Activated CD8-positive, alpha-beta memory T cell treated with anti-CD3 and anti-CD28 coated beads for 1 hour (primary cell): ENCODE measurements at places on chromosomes 5 and 9.

DNA sequence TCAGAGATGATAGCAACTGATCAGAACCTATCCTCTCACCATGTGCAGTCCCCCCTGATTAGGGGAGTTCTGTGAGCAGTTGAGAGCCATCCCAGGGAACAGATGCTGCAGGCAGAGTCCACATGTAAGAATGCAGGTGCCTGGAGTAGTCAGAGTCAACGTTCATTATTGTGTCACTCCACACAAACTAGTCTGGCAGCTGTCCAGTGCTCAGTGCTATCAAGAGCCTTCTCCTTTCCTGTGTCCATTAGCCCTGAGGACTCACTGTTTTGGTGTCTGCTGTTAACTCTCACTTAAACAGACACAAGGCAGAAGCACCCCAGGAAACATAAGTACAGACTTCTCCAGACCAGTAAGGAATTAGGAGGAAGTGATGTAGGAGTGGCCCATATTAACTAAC, 2.5 kb downstream of the SH3TC2 start:
- no peak for DNase-seq

- DNase-seq: no peak
These were observed 8.9 kb downstream of the SLC9A3 start for GRCh38 chr5:515273-515836.

- no peak for DNase-seq
These were observed 32.9 kb downstream of the PFDN1 start for GRCh38 chr5:140270008-140270407.

DNA sequence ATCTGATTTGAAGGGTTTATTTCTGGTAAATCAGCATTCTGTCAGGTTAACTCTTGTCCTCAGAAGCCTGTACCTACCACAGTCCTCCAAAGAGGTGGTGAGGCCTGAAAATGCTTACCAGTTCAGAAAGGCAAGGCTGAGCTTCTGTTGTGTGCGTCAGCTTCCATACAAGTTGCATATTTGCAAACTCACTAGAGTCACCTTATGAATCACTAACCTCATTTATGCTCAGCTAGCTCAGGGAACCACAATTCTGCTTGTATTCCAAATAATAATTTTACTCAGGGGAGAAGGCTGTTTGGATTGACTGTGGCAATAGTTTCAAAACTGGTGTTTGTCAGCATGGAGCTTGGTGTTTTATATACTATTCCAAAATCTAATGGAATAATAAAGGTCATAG, 355.1 kb upstream of the RFX3 start:
- DNase-seq: no peak

DNA sequence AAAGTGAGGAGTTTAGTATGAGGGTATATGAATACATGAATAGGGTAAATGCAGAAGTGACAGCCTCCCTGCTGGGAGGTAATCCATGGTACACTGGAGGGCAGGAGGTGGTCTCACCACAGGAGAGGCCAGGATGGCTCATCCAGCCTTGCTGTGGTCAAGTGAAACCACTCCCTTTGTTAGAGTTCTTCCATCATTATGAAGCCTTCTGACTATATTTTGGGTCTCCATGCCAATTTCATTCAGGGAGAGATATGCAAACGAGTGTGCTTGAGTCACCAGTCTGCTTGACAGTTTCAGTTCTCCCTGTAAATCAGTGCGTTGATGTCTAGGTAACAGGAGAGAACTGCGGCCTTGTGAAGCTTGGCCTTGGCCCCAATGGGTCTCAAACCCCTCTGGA, 16.4 kb downstream of the PPP3R2 start:
- no peak for DNase-seq

- DNase-seq: no peak
These were observed 21.6 kb downstream of the DAB2IP start for GRCh38 chr9:121672986-121673385.

GRCh38 chr9:8229226-8229625, 429.6 kb upstream of the DMAC1 start:
- no peak for DNase-seq

- DNase-seq: no peak
These were observed 204.4 kb downstream of the EFNA5 start for GRCh38 chr5:107466233-107466769.

- DNase-seq: no peak
These were observed 2.0 kb upstream of the RXFP3 start for GRCh38 chr5:33934176-33934575.

DNA sequence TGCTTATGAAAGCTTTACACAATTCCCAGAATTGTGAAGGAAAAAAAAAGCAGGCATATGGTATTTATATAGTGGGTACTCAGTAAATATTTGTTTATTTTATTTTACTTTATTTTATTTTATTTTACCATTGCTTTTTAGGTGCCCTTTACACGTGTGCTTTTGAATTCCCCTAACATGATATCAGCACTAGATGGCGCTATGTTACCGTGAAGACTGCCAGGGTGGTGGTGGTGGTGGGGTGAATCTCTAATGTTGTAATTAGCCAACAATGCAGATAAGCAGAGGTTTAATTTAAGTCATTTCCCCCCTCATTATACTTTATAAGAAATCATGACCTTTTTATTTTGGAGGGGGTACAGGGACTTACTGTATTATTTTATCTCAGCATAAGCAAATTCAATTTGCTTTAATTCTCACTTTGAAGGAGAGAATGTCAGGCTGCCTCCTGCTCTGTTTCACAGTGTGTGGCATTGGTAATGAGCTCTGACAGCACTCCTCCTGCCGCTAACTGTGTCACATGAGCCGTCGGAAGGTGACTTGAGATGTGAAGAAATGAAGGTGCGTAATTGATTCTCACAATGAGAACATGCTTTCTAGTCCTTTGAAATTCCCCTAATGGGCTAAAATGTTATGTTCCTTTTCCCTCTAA, 165.6 kb downstream of the YTHDC2 start:
- no peak for DNase-seq

- no peak for DNase-seq
These were observed 652.6 kb downstream of the CETN3 start for GRCh38 chr5:89756955-89757354.

- no peak for DNase-seq
These were observed 154.7 kb downstream of the WDR70 start for GRCh38 chr5:37533851-37534250.

DNA sequence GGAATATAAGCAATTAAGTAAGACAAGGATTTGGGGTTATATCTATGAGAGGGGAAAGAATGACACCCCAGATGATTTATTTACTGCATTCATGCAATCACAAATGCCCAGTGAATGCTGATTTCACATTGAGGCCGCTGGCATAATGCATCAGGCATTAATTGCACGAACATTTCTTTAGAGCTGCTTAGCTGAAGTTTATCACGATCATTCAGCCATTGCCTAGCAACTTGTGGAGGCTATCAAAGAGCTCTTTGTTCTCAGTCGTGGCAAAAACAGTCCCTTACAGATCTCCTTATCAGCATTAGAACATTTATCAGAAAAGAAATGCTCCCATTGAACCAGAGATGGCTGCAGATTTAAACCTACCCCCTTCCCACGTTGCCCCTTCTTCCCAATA, 88.7 kb upstream of the PRRC1 start:
- DNase-seq: no peak

- no peak for DNase-seq
These were observed 236.6 kb downstream of the ARL15 start for GRCh38 chr5:54073735-54074134.

DNA sequence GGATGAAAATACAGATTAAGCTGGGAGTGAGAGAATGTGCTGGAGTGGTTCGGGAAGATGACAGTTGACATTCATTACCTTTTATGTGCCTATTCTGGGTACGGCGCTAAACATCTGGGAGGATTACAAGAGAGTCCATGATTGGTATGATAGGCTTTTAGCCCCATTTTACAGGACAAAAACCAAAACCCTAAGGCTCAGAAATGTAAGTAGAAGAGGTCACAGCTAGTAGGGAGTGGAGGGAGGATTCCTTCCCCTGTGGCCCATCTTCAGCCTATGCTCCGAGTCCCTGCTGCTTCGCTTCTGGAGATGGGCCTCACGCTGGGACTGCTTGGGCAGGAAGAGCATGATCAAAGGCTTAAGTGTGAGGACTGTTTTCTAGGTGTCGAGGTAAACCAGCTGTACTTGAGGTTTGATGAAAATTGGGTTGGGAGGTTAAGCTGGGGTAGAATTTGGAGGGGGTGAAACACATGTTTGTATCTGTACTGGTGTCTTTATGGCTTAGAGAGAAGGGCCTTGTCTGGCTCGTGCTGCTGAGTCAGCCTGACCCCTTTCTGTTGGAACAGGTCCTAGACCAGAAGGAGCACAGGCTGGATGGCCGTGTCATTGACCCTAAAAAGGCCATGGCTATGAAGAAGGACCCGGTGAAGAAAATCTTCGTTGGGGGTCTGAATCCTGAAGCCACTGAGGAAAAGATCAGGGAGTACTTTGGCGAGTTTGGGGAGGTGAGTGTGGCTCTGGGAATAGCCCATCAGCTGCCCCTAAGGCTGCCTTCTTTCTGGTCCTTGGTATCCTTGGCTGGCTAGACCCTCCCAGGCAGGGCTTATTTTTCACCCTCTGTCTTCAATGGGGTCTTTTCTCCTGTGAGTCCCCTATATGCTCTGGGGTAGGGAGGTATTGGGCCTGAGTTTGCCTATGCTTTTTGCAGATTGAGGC, 2.1 kb downstream of the HNRNPAB start:
- DNase-seq: no peak

DNA sequence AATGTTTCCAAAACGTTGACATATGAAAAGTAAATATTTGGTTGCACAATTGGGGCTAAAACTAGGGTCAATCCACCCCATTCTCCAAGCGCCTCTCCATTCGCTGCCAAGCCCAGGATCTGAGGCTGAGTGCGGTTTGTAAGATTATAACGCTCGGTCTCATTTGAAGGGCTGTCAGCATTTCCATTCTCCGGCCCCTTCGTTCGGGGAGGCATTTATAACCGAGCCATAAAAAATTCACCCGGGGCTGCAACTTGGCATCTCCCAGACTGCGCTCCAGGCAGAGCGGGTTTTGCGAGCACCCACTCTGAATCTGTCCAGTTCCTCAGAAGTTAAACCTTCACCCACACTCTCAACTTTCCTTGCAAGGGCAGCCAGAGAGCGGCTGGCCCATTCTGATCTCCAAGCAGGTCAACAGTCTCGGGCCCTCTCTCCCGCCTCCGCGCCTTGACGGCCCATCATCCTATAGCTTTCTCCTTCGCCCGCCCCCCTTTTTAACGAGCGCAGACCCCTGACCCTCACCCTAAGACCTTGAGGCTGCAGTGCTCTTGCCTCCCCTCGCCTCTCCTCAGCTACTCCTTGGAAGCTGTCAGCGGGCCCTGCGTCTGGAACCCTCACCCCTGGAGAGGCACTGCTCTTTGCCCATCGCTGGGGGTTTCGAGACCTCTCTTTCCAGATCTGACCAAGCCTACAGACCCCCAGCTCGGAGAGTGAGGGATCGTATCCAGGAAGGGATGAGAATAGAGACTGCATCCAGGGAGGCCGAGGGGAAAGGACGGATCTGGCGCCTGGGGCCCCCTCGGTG, 1.1 kb downstream of the SLIT3 start:
- DNase-seq: no peak

DNA sequence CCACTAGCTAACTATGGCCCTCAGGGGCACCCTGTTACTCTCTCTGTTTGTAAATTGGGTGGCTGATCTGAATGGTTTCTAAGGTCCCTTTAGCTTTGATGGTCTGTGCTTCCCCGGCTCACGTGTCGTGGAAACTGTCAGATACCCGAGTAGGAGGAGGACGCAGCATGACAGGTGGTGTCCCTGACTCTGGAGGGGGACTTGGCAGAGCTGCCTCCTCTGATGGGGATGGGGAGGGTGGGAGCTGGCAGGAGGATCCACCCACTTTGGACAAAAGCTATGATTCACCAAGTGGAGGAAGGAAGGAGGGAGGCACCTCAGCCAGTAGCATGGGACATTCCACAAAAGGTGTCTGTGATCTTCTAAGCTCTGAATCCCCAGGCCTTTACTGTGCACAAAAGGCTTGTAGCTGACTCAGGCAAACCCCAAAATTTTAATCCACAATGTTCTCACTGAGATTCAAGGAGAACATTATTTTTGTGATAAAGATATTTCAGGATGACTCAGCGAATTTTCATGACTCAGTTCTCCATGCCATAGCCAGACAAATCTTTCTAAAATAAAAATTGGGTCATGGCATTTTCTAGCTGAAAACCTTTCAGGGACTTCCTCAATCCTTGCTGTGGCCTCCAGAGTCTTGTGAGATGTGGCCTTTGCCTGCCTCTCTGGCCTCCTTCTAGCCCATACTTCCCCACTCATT, 131.0 kb upstream of the BRINP1 start:
- DNase-seq: no peak

GRCh38 chr5:111454198-111454622, 58.1 kb downstream of the STARD4 start:
- no peak for DNase-seq

DNA sequence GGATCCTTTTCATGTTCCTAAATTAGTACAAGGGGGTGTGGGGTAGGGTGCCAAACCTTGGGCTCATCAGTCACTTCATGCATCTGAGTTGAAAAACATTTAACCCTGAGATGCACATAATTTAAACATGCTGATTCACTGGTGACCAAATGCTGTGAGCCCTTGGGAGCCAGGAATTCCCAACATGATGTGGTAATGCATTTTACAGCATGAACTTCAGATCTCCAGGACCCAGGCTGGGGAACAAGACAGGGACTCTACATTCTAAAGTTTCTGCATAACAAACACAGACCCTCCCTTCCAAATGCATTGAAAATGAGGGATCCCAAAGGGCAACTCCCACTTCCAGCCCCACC, 322.2 kb downstream of the NDUFS4 start:
- no peak for DNase-seq

DNA sequence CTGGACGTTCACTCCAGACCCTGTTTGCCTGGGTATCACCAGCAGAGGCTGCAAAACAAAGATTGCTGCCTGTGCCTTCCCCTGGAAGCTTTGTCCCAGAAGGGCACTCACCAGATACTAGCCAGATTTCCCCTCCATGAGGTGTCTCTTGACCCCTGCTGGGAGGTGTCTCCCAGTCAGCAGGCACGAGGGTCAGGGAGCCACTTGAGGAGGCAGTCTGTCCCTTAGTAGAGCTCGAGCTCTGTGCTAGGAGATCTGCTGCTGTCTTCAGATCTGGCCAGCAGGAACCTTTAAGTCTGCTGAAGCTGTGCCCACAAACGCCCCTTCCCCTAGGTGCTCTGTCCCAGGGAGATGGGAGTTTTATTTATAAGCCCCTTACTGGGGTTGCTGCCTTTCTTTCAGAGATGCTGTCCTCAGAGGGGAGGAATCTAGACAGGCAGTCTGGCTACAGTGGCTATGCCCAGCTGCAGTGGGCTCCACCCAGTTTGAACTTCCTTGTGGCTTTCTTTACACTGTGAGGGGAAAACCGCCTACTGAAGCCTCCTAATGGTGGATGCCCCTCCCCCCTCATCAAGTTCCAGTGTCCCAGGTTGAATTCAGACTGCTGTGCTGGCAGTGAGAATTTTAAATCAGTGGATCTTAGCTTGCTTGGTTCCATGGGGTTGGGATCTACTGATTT, 253.9 kb downstream of the SPATA31D1 start:
- no peak for DNase-seq

GRCh38 chr5:126636956-126637355, 36.2 kb downstream of the PHAX start:
- DNase-seq: no peak

- no peak for DNase-seq
These were observed 6.1 kb upstream of the ADGRD2 start for GRCh38 chr9:124444166-124444565.
